ENCODE measurements at places on chromosomes 6 and 20.

DNA sequence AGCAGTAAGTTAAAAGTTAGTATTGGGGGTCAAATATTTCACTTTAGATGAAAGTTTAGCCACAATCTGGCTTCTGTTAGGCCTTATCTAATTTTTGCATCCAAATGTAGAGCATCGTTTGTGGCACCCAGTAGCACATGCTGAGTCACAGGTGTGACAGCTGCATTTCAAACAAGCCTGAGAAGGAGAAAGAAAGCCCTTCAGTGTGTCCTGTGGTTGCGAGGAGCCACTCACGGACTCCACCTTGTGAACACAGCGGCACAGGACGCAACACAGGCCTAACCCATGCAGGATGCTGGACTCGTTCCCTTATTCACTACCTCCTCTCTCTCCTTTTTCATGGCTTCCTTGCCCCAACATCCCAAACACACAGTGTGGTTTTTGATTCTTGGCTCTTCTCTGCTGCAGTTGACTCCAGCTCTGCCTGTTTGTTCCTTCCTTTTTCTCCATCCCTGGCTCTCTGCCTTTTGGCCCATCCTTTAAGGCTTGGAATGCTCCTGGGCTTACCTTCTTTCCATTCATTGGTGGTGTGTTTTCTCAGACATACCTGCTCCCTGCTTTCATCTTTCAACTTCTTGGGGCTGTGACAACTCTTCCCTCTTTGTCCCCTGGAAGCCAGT lies 124.2 kb downstream of the SLC16A10 start:
- DNase-seq: no peak

GRCh38 chr20:6178537-6178936 lies 55.7 kb upstream of the FERMT1 start:
- peak; percentile 24 for DNase-seq

DNA sequence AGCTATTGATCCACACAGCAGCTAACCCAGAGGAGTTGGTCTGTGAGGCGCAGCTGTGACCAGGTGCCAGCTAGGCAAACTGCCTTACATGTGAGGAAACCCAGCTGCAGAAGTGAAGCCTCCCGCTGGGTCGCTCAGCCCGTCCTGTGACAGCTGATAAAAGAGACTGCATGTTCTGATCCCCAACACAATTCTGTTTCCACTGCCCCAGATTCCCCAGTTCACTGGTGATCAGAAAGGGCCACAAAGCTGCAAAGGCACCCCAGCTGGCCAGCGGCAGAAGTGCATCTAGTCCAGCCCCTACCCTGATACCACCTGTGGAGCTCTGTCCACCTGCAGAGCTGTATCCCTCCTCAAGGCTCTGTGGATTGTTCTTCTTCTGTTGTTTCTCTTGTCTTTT lies 64.5 kb downstream of the CTNNBL1 start:
- DNase-seq: no peak

DNA sequence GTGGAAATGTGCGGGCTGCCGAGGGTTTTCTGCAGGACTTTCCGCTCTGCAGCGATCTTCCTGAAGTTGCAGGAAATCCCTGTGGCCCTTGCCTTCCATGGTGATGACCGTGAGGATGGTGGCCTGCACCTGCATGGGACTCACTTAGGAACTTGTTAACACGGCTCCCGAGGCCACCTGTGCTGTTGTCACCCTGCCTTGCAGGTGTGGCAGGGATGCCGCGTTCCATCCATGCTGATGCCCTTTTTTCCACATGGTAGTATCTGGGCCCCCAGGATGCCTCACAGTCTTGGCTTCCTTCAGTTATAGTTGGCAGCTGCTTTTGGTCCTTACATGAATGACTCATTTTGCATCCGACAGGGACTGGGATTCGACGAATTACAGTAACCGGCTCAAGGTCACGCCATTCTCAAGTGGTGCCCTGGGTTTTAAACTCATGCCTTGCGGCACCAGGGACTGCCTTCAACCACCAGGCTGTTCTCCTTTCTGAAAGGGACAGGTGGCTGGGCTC lies 37.2 kb downstream of the SYNJ2 start:
- DNase-seq: no peak

DNA sequence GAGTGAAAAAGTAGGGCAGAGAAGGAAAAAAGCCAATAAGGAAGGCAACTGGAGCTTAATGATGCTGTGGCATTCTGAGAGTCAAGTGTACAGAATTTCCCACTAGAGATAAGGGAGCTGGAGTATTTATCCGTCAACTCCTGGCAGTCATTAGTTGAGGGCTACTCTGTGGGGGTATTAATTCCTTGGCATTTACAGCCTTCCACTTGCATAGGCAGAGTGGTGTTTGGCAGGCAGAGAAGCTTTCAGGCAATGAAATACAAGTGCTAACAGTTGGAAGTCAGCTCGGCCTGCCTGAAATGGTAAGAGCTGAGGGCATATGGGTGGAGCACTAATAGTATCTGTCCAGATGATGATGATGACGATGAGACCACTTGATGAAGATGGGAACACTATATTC lies 207.3 kb upstream of the FLRT3 start:
- no peak for DNase-seq

- no peak for DNase-seq
These were observed 35.5 kb downstream of the ABHD12 start for GRCh38 chr20:25355011-25355595.

DNA sequence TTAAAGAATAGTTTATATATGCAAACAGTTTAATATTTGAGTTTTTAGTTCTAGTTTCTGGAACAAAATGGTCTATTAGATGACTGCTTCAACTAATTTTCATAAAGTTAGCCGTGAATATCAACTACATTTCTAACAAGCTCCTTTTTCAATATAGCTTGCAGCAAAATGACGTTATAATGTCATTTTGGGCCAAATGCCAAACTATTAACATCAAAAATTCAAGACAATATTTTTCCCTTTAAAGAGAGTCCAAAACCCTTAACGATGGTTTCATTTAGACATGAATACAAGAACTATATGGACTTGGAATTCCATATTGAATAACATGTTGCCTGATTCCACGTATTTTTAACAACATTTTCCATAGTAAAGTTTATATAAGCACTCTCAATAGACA lies 91.0 kb downstream of the SMLR1 start:
- no peak for DNase-seq

GRCh38 chr6:142773324-142773723 lies 171.7 kb downstream of the HIVEP2 start:
- DNase-seq: no peak

DNA sequence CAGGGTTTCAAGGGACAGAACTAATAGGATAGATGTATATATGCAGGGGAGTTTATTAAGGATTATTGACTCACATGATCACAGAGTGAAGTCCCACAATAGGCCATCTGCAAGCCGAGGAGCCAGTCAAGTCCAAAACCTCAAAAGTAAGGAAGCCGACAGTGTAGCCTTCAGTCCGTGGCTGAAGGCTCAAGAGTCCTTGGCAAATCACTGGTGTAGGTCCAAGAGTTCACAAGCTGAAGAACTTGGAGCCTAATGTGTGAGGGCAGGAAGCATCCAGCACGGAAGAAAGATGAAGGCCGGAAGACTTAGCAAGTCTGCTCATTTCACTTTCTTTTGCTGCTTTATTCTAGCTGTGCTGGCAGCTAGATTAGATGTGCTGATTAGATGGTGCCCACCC lies 128.0 kb downstream of the TNFRSF21 start:
- DNase-seq: no peak

DNA sequence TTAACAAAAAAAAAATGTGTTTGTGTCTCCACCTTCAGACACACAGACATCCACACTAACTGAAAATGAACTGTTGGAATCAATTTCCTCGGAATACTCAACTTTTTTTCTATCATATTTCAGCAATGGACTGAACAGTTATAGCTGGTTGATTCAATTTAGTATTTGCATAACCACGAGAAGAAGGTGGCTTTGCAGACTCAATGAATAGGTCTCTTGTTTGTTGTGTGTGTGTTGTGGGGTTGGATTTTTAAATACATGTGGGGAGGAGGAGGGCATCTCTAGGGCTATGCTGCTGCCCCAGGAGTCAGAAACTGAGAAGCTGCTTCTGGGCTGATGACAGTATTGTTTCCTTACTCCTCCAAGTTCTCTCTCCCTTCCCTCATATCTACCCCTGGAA lies 28.7 kb downstream of the TFAP2A start:
- DNase-seq: no peak

DNA sequence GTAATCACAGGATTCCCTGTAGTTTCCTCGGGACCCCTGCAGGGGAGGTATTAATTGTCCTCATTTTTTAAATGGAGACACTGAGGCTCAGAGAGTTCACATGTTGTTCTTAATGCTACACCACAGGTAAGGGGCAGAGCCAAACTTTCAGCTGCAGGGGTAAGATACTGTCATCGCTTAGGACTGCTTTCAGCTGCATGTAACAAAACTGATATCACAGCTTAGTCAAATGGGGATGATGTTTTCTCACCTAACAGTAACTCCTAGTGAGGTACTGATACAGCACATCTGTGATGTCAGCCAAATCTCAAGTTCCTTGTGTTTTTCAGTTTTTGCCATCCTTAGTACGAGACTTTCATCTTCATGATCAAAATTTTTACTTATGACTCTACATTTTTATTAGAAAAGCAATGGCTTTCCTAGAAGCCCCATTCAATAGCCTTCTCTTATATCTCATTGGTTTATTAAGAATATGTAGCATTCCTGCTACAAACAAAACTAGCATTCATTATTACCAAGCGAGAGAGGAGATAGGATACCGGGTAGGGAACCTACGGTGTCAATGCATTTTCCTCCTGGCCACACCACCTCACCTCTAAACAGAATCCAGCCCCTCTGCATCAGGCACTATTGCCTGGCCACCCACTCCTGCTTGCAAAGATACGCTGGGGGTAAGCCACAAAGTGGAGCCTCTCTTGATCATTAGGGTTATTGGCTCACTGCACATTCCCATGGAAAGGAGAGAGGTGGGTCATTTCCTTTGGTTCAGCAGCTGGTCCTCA lies 557.5 kb downstream of the CD83 start:
- DNase-seq: no peak

GRCh38 chr6:104505838-104506237 lies 353.9 kb downstream of the HACE1 start:
- DNase-seq: no peak

DNA sequence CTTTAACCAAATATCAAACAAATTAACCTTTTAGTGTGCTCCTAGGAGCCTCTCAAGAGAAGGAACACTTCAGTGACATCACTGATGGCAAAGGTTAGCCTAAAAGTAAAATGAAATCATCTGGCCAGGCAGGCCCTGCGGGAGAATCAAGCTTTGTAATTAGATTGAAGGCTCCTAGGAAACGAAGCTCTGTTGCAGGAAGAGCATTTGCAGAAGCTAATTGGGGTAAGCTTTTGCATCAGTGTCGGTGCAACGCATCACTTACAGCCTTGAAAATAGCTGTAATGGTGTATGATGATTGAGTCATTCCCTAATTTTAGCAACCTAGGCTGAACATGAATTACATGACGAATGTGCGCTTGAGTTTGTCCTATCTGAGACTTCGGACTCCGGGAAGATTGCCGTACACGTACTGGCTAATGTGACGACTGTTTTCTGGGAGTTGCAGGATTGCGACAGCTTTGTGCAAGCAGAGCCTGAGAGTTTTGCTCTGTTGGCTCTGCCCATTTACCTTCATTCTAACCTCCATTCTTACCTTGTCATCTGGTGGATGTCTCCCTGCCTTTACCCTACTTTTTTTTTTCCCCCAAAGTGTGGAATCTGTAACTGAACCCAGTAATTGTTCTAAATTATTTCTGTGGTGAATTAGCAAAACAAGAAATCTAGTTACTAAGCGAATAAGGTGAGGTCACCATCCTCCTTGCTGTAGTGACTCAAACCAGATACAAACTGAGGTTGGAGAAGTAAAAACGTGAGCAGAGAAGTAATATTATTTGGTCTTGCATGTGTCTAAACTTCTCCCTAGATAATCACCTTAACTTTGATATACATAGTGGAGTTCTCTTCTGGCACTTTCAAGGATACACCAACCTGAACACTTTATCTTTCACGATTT lies 675.9 kb upstream of the CITED2 start:
- DNase-seq: no peak

DNA sequence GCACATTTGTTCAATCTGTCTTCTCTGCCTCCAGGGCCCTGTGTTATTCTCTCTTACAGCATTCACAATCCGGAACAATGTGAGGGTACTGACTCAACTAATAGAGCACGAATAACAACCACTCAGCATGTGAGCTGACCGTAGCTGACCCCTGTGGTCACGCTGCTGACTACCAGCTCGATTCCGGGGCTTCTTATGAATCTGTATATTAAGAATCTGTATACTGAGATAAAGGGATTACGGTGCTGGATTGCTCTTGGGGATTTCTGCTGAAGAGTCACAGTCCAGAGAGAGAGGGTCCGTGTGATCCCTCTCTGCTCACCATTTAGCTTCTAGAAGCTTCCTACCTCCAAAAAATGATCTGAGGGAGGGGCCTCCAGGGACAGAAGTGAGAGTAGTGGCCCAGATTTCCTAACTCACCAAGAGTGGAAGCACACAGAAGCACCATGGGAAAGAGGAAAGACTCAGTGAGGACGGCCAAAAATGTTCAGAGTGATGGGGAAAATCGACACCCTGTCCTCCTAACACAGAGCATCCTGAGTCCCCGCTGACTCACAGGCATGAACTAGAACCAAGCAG lies 156.2 kb downstream of the THBS2 start:
- DNase-seq: peak; percentile 35

DNA sequence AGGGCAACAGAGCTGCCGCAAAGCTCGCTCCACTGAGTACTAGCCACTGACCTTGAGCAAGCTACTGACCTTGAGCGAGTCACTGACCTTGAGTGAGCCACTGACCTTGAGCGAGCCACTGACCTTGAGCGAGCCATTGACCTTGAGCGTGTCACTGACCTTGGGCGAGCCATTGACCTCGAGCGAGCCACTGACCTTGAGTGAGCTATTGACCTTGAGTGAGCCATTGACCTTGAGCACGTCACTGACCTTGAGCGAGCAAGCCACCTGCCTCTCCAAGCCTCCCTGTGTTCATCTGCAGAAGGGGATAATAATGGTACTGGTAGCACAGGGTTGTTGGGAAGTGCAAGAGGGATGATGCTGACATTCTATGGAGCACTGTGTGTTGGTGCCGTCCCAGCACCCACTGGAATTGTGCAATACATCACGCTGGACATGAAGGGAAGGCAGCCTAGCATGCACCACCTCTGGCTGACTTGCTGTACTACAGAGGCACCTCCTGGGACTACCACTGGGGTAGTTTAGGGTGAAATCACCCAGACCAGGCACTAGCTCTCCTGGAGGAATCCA lies 60.2 kb downstream of the CTCFL start:
- DNase-seq: no peak

DNA sequence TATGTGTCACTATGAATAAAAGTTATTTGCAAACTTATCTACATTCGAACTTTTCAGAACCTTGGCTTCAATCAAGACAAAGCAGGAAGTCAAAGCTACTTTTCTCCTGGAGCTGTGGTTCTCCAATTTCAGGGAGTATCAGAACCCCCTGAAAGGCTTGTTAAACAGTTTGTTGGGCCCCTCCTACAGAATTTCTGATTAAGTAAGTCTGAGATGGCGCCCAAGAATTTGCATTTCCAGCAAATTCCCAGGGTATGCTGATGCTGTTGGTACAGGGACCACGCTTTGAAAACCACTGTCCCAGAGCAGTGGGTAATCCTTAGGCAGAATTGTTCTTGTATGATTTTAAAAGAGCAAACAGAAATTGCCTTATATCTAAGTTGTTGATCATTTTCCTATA lies 189.9 kb upstream of the KCNG1 start:
- no peak for DNase-seq

GRCh38 chr20:35768731-35769664 lies 2.8 kb upstream of the PHF20 start:
- DNase-seq: peak; percentile 100

GRCh38 chr6:12595161-12595811 lies 121.3 kb upstream of the PHACTR1 start:
- DNase-seq: peak; percentile 54

Data from tibial nerve (tissue), 4 donors.